Renal pelvis (tissue), 12 donors: ENCODE measurements at places on chromosomes 6 and 20. TPM values are rescaled to one million over a fixed set of nuclear protein-coding genes. Genes with fewer than 3 reads are reported as not detected.

- DNase-seq: no peak
Measured at GRCh38 chr20:18665135-18665534, 77.3 kb downstream of the DTD1 start.

GRCh38 chr6:161058741-161059140 is 67.2 kb downstream of the MAP3K4 start:
- no peak for DNase-seq

GRCh38 chr6:52529311-52529710 is 47.5 kb downstream of the TRAM2 start:
- no peak for DNase-seq

- no peak for DNase-seq
Measured at GRCh38 chr6:149459761-149460160, 25.1 kb downstream of the ZC3H12D start.

- DNase-seq: no peak
Measured at GRCh38 chr20:56537997-56538396, 5.0 kb downstream of the FAM209B start.

MRPS18B gene
- polyA plus RNA-seq: 56.0 TPM

SMOC2 gene
- polyA plus RNA-seq: 24.8 TPM
